ENCODE measurements at places on chromosomes 6 and 20.

DNA sequence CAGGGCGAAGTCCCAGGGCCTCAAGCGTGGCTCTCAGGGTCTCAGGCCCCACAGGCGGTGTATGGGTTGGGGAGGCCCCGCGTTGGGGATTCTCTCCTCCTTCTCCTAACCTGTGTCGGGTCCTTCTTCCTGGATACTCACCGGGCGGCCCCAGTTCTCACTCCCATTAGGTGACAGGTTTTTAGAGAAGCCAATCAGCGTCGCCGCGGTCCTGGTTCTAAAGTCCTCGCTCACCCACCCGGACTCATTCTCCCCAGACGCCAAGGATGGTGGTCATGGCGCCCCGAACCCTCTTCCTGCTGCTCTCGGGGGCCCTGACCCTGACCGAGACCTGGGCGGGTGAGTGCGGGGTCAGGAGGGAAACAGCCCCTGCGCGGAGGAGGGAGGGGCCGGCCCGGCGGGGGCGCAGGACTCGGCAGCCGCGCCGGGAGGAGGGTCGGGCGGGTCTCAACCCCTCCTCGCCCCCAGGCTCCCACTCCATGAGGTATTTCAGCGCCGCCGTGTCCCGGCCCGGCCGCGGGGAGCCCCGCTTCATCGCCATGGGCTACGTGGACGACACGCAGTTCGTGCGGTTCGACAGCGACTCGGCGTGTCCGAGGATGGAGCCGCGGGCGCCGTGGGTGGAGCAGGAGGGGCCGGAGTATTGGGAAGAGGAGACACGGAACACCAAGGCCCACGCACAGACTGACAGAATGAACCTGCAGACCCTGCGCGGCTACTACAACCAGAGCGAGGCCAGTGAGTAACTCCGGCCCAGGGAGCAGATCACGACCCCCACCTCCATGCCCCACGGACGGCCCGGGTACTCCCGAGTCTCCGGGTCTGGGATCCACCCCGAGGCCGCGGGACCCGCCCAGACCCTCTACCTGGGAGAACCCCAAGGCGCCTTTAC is at the start of gene HLA-G:
TSS of gene HLA-G (plus strand) at position 247 of the 892 bp plus-strand sequence. CDS start at position 267, 20 bp downstream.
- no peak for DNase-seq

DNA sequence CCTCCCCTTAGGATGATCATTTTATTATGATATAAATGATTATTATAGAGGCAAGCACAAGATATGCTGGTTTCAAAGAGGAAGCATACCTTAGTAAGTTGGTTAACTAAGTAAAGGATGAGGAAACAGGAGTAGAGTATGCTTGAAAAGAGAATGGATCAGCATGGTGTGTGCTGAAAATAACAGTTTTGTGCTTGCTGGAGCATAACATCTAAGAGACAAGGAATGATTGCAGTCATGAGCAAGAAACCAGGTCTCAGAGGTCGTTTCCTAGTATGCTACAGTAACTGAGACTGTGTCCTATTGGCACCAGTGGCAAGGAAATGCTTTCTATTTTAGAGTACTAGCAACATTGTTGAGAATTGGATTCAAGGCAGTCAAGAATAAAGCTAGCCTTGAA is 34.1 kb downstream of the CDC40 start:
- no peak for DNase-seq

- no peak for DNase-seq
These were observed 1.8 kb upstream of the ABT1 start for GRCh38 chr6:26594730-26595632.

DNA sequence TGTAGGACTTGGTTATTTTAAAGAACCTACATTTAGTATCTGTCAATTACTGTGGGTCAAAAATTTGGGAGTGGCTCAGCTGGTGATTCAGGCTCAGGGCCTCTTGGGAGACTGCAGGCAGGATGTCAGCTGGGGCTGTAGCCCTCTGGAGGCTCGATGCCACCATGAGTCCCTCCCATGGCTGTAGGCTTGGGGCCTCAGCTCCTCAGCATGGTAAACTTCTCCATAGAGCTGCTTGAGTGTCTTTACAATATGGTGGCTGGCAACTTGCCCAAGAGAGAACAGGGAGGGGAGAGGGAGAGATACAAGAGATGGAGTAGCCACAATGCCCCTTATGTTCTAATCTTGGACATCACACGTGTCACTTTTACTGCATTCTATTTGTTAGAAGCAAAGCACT is 470.4 kb downstream of the CDH26 start:
- DNase-seq = no peak

- no peak for DNase-seq
These were observed 104.0 kb downstream of the VEGFA start for GRCh38 chr6:43873806-43874714.

GRCh38 chr6:94487371-94487770 is 1068.0 kb upstream of the EPHA7 start:
- no peak for DNase-seq

GRCh38 chr6:43710576-43710975 is 23.0 kb upstream of the MRPS18A start:
- no peak for DNase-seq

DNA sequence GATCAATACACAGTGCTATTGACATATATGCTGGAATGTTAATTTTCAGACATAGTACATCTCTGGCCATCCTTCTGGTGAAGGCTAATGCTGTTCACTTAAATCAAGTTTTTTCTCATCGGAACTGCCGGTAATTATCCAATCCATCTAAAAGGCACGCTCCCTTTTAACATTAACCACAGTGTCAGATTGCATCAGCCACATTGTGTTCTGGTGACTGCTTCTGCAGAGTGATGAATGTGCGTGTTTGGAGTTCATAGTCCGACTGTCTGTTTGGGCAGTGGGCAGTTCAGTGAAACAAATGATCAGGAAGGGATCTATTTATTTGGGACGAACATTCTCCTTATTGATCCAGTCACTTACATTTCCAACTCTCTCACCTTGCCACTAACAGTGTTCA is 49.5 kb downstream of the SOBP start:
- DNase-seq = no peak

GRCh38 chr6:116409756-116410155 is 39.0 kb downstream of the DSE start:
- DNase-seq = no peak

GRCh38 chr20:18805881-18806280 is 7.7 kb upstream of the SCP2D1 start:
- DNase-seq = no peak

GRCh38 chr6:111838749-111839484 is 34.3 kb downstream of the FYN start:
- DNase-seq = no peak

GRCh38 chr20:21259346-21259745 is 43.8 kb upstream of the XRN2 start:
- DNase-seq = no peak

- no peak for DNase-seq
These were observed 195.5 kb upstream of the PDE10A start for GRCh38 chr6:165858586-165858985.

DNA sequence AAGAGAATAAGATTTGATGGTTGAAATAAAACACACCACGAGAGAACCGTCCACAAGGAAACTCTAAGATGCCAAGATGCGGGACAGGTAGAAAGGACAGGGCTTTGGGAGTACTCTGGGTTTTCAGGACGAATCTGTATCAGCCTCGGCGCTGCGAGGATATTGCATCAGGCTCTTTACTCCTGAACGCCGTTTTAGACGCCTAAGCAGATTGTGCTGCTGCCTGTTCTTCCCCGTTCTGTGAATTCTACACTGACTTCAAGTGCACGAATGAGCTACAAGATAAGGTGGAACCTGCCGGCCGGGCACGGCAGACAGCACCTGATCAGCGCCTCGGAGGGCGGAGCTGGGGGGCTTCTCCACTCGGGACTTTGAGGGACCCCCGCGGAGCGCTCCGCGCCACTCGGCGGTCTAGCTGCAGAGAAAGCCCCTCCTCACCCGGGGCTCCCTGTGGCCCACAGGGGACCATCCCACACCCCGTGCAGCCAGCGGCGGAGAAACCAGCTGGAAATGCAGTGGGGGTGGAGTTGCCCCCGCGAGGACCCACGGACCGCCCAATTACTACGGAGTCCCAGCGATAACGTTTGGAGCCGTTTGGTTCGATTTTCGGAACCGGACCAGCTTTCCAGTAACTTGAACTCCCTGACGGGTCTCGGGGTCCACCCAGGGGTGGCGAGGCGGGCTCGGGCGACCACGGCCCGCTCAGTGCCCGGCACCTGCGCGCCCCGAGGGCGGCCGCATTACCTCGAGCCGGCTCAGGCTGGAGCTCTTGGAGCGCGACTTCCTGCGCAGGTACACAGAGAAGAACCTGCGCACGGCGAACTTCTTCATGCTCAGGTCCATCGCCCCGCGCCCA is 646 bp downstream of the RPS6KA2 start:
- peak; percentile 36 for DNase-seq

- no peak for DNase-seq
These were observed 505.7 kb downstream of the CDKAL1 start for GRCh38 chr6:21039926-21040325.

DNA sequence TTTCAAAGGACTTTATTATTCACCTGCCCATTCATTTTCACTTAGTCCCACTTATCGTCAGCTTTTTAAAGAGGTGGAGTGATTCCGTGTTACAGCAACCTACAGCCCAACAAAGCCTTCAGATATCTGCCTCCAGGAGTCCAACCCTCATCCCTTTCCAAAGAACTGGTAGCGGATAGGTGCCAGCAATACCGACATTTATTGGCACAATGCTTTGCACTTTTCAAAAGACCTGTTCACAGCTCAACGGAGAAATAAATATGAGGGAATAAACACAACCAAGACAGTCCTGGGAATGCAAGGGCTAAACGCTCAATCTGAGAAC is 819 bp upstream of the MTRF1L start:
- DNase-seq = peak; percentile 18

GRCh38 chr6:125165256-125165655 is 11.7 kb downstream of the TPD52L1 start:
- no peak for DNase-seq

DNA sequence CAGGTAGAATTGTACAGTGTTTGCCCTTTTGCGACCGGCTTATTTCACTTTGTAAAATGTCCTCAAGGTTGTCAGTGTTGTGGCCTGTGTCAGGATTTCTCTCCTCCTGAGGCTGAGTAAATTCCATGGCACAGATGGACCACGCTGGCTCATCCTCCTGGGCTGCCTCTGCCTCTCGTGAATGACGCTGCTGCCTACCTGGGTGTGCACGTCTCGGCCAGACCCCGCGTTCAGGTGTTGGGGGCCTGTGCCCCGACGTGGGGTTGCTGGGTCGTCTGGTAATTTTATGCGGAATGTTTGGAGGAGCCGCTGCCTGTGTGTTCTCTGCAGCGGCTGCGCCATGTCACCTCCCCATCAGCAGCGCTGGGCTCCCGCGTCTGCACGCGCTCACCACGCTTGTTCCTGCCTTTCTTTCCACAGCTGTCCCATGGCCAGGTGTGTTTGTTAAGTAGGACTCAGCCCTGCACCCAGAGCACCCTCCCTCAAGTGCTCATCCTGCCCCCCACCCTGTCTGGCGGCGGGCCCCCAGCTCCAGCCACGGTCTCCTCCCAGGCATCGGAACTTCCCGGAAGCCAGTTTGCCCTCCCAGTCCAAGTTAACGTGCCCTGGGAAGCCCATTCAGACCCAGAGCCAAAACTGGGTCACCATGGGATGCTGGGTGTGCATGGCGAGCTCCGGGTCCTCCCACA is 36.1 kb upstream of the CHRNA4 start:
- no peak for DNase-seq

- no peak for DNase-seq
These were observed 62.4 kb downstream of the SYNDIG1 start for GRCh38 chr20:24531631-24532419.

DNA sequence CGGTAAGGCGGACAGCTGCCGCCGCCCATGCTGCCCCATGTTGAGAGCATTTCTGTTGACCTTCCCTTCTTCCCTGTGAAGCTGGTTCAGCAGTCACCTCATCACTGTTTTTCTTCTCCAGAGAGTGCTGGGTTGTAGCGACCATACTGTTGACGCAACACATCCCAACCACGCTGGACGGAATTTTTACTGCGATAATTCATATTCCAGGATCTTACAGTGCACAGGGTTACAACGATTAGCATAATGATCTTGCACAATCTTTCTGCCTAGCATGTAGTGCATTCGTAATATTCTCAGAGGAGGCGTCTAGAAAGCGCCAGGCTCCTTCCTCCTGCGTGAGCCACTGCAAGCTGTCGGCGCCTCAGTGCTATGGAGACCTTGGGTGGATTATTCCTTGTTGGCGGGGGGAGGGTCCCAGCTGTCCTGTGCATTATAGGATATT is 137.0 kb downstream of the MTHFD1L start:
- no peak for DNase-seq

DNA sequence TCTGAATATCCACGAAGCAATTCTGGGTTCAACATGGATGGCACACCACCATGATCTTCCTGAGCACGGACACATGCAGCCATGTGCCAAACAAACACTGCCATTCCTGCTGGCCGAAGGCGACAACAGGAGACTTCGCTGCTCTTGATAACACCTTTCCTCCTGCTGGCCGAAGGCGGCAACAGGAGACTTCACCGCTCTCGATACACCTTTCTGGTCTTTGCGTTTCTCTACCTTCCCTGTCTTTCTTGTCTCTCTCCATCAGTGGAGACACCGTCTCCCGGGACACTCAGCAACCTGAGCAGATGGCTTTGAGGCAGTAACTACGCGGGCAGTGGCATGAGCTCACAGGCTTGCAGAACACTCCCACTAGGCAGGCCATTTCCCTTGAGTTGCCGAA is 54.9 kb upstream of the MPC1 start:
- DNase-seq = no peak

DNA sequence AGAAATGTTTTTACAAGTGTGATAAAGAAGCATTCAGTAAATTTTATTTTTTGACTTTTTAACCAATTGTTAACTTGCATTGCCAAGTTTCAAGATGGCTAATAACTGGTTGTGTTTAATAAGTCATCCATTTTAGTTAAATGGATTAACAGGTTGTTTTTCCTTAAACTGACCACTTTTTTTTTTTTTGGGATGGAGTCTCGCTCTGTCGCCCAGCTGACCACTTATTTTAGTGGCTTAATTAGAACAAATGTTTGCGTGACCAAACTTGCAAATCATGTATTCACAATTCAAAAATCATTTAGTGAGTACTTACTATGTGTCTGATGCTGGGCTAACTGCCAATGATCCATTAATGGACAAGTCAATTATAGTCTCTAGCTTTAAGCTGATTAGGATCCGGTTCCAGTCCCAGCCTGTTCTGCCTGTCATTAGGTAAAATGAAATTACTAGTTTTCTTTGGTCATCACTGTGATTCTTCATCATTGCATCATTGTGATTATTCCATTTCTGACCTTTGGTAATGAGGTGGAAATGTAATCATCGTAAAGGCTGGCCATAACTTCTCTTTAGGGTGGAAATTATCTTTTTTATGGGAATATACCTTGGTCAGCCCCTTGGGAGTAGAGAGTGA is 729.2 kb upstream of the MARCKS start:
- DNase-seq = no peak

GRCh38 chr6:147116056-147116455 is 88.2 kb upstream of the STXBP5 start:
- no peak for DNase-seq

- no peak for DNase-seq
These were observed 3.9 kb downstream of the RNF144B start for GRCh38 chr6:18391023-18391422.

GRCh38 chr6:155954149-155954548 is 498.5 kb upstream of the NOX3 start:
- DNase-seq = no peak

DNA sequence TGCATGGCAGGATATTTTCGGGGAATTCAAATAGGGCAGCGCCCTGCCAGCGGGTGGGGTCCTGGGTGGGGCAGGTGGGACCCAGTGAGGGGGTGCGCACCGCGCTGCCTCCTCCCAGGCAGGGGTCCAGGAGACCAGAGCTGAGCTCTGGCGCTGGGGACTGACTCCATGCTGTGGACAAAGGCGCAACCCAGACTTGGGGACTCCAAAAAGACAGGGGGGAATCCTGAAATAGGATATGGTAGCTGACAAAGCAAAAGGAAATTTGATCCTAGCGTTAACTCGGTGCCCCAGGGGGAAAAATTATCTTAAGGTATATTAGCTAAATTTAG is 23.6 kb downstream of the TFAP2A start:
- no peak for DNase-seq
